ENCODE measurements at places on chromosomes 13 and 19.

DNA sequence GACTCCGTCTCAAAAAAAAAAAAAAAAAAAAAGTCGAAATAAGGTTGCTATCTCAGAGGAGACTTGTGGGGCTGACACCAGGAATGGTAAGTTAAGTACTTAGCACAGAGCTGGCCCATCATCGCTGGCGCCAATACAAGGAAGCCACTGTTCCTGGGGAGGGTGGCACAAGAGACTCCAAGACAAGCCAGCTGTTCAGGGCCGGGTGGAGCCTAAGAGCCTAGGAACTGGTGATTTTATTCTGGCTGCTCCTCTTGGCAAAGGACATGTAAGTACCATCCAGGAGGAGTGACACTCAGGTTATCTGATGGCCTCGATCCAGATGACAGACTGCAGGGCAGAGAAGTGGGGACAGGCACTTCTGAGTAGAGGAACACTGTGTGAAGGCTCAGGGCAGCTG is 3.8 kb downstream of the ELOF1 start:
- DNase-seq, result no peak

GRCh38 chr19:2424686-2425621 is 2.4 kb downstream of the TIMM13 start:
- DNase-seq, result no peak

- DNase-seq, result no peak
Observed at GRCh38 chr19:367963-368629, 23.5 kb upstream of the MIER2 start.

- DNase-seq, result no peak
Observed at GRCh38 chr13:111663505-111663904, 343.1 kb downstream of the TEX29 start.

- DNase-seq, result no peak
Observed at GRCh38 chr13:104571161-104571892, 1505.1 kb upstream of the SLC10A2 start.

- DNase-seq, result no peak
Observed at GRCh38 chr13:111873676-111874178, 193.2 kb upstream of the SOX1 start.

DNA sequence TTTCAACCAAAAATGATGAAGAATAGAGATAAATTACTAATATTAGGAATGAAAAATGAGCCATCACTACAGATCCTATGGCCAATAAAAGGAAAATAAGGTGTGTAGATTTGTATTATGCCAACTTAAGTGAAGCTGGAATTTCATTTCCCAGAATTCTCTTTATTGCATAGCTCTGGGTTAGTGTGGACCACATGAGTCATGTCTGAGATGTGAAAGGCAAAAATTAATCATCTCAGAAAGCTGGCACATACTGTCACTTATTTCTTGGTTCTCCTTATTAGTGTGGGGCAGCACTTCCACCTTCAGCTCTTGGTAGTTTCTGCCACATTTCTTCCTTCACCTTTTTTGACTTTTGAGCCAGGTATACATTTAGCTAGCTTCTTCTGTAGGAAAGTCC is 82.6 kb downstream of the KATNAL1 start:
- no peak for DNase-seq

- DNase-seq, result no peak
Observed at GRCh38 chr19:8248348-8249328, 39.5 kb downstream of the CERS4 start.

DNA sequence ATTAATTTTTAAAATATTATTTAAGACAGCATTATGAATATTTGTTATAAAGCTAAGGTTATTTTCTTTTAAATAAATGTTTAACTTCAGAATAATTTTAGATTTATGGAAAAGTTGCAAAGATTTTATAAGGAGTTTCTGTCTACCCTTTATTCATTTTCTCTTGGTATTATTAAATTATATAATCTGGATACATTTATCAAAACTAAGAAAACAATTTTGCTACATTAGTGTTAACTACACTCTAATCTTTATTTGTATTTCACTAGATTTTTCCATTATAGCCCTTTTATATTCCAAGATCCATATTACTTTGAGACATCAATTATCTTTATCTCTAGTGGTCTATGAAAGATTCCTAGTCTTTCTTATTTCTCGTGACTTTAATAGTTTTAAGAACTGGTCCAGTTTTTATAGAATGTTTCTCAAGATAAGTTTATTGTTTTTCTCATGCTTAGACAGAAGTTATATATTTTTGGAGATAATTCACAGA is 1243.7 kb upstream of the PCDH9 start:
- no peak for DNase-seq

- no peak for DNase-seq
Observed at GRCh38 chr19:7516333-7516732, 430 bp downstream of the ZNF358 start.

DNA sequence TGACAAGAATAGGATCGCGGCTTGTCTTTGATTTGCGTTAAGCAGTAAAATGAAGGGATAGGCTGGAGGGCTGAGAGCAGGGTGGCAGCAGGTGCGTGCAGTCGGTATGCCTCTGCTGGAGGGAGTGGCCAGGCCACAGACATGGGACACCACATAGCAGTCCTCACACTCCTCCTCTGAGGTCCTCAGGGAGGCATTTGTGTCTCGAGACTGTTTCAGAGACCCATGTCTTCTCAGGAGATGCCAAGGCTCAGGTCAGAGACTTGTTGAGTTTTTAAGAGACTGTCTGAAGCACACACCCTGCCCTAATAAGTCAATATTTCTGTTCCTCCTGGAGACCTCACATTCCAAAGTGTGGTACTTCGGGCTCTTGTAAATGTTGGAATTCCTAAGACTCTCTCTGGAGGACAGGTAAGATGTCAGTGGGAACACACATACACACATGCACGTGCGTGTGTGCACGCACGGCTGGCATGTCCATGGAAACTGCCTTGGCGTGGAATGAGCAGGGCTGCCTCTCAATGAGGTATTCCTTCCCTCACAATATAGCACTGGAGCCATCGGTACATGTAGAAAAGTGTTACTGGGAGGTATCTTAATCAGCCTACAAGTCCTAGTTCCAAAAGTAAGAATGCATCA is 46.4 kb downstream of the COL4A2 start:
- no peak for DNase-seq

- DNase-seq, result no peak
Observed at GRCh38 chr13:98826146-98826545, 73.7 kb upstream of the SLC15A1 start.

GRCh38 chr19:14746886-14747285 is 31.5 kb downstream of the ADGRE2 start:
- no peak for DNase-seq

DNA sequence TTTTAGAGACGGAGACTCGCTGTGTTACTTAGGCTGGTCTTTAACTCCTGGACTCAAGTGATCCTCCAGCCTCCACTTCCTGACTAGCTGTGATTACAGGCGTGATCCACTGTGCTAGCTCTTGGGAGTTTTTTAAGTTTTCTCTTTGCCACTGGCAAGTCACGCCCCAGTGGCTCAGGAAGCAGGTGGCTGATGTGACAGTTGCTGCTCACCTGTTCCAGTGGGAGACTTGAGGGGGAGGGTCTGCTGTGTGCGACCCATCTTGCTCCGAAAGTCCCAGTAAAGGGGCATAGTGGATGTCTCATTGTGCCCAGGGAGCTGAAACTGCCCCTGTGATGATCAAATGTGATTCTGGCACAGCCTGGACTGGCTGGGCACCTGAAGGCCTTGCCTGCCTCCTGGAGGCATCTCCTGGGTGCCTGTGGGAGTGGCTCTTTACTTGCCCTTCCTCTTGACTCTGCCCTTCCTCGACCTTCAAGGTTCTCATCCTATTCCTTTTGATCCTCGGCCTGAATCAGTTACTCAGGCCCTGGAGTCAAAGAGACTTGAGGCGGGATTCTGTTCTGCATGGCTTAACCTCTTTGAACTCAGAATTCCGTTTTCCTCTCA is 7.8 kb downstream of the SMARCA4 start:
- no peak for DNase-seq

GRCh38 chr19:460877-461720 is at the start of gene SHC2:
Gene SHC2, minus strand, starts transcription at chr19:461033. Its CDS starts 37 bp downstream, at chr19:460996.
- no peak for DNase-seq

GRCh38 chr13:111518161-111518792 is 197.8 kb downstream of the TEX29 start:
- DNase-seq, result no peak

DNA sequence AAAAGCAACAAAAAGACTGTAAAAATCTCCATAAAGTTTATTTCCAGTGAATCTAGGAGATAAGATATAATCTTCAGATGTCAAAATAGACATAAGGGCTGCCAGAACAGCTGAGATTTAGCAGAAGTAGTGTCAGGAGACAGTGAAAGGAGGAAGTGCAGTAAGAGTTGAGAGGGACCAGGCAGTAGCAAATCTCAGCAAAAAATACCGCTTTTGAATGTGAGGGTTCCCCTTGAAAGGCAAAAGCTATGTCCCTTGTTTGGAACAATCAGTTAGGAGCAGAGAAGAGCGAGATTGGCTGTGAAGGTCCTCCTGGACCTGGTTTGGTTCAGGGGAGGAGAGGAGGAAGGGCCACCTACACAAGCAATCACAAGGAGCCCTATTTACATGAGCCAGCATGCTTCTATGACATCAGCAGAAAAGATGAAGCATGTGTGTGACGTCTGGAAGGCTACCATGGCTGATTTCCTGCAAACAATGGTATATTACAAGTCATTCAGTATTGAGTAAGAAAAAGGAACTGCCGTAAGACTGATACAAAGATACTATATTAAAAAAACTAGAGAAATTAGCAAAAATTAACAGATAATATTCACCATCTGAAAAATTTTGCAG is 98.9 kb upstream of the SIAH3 start:
- DNase-seq, result no peak

- no peak for DNase-seq
Observed at GRCh38 chr13:40251343-40252032, 415.0 kb downstream of the FOXO1 start.

DNA sequence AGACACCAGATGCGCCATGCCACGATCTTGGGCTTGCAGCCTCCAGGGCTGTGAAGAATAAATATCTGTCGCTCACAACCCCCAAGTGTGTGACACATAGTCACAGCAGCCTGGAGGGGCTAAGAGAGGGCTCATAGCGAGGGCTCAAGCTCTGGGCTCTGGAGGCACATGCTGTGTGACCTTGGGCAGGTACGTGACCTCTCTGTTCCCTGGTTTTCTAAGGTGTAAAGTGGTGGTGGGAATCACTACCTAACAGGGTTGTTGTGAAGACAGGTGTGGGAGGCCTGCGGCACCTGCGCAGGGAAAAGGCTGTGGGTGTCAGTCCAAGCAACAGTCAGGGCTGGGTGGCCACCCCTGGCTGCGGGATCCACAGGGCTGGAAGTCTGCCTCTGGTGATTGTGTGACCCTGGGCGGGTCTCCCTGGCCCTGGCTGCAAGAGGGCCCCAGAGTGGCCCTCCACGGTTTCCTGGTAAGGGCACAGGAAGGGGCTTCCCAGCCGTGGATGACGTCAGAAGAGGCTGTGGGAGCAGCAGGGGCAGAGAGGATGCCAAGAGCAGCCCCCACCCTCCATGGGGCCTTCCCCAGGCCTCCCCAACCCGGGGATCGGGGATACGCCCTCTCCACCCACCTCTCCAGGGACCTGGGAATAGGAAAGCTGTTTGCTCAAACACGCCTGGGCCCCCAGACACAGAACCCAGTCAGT is 218.8 kb upstream of the SGCG start:
- no peak for DNase-seq

DNA sequence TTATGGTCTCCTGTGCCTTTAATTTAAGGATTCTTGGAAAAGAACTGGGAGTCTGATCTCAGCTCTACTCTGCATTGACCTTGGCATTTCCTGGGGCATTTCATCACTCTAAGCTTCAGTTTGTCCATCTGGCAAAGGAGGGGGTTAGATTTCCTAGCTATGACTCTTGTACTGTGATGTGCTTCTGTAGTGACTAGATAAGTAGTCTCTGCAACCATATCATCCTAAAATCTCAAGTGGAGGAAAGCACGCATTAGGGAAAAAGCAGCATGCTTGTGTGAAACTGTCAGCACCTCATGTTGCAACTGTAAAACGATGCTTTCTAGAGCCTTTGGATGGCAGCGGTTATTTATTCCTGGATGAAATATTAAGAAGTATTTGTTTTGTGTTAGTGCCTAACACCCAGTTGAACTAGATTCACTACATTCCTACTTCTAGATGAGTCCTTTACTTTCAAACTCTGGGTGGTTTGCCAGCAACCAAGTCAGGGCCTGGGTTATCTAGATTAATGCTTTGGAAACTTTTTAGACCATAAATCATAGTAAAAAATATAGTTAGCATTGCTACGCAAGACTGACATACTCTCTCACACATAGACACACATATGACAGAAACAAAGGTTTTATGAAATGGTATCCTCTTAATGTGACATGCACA is 6.8 kb downstream of the WDFY2 start:
- DNase-seq, result no peak

- DNase-seq, result no peak
Observed at GRCh38 chr19:37654118-37654517, 1.1 kb downstream of the ZFP30 start.

GRCh38 chr13:26485288-26485687 is 72.2 kb upstream of the WASF3 start:
- no peak for DNase-seq

DNA sequence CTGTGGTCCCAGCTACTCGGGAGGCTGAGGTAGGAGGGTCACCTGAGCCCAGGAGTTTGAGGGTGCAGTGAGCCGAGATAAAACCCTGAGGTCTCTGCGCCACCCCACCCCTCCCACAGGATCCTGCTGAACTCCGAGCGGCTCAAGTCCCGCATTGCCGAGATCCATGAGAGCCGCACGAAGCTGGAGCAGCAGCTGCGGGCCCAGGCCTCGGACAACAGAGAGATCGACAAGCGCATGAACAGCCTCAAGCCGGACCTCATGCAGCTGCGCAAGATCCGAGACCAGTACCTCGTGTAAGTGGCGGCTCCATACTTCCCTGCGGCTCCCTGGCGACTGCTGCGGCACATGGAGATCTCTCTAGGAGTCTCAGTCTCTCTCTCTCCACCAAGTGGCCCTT is 6.6 kb upstream of the IFI30 start:
- DNase-seq, result no peak

DNA sequence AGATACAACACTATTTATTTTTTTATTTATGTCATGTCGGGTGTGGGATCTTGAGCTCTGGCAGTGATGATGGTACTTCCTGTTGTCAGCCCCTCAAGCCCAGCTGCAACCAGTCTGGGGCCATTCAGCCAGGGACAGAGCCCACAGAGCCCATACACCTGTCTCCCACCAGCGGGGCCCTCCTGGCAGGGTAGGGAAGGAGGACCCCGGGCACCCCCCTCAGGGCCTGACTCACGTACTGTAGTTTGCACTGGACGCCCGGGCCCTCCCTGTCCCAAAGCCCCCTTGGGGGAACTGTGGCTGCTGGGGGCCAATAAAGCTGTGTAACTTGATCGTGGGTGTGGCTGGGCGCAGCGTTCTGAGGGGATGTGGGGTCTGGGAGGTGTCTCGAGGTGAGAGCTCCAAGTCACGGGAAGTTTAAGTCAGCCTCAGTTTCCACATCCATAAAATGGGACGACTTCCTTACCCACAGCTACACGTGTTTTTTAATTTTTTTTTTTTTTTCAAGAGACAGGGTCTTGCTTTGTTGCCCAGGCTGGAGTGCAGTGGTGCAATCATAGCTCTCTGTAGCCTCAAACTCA is 9.5 kb downstream of the ATG4D start:
- no peak for DNase-seq

GRCh38 chr13:50130123-50130946 is 115.1 kb downstream of the KCNRG start:
- DNase-seq, result peak; percentile 25

- DNase-seq, result no peak
Observed at GRCh38 chr13:37216331-37216730, 110.9 kb upstream of the CSNK1A1L start.

Data from T-helper 1 cell (primary cell).